NCI-H1092 treated with DMSO at 0.1 percent for 48 hours (cell line): ENCODE measurements at places on chromosomes 5 and 9.

GRCh38 chr5:166979307-166979895 is 1312.0 kb upstream of the WWC1 start:
- no peak for DNase-seq

GRCh38 chr5:71587766-71588532 is 809 bp downstream of the MCCC2 start:
- DNase-seq, result no peak

DNA sequence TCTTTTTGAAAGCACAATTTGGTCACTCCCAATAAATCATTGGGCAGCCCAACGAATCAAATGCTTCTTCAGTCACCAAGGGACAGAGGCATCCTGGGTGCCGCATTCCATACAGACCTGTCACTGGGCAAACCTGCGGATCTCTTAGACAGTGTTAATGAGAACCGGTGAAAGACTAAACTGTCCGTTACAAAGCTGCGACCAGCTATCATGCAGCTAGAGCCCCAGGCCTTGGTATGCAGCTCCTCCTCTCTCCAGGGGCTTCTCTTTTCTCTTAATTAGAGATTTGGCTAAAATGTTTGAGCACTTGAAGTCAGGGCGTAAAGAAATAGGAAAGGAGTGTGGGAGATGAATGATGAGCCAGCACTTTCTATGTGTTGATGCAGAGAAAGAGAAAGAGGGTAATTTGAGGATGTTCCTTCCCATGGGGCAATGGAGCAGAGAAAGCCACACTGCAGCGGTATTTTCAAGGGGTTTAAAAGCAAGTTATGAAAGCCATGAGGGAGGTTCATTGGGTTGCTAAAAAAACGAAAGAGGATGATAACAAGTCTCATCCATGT is 175.3 kb downstream of the RFK start:
- no peak for DNase-seq

DNA sequence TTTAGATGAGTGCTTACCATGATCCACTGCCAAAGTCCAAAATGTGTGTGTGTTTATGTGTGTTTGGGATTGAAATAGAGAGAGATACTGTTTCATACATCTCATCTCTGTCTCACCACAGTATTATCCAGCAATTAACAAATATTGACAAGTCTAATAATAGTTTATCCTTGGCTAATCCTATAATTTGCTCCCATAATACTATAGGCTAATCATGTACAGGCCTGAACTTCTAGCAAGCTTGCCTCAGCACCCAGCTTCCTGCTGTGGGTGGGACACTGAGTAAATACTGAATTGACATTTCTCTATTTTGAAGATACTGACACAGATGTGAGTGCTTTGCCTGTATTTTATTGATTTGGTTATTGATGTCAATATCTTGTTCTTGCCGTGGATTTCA is 35.3 kb upstream of the KCNV2 start:
- no peak for DNase-seq

DNA sequence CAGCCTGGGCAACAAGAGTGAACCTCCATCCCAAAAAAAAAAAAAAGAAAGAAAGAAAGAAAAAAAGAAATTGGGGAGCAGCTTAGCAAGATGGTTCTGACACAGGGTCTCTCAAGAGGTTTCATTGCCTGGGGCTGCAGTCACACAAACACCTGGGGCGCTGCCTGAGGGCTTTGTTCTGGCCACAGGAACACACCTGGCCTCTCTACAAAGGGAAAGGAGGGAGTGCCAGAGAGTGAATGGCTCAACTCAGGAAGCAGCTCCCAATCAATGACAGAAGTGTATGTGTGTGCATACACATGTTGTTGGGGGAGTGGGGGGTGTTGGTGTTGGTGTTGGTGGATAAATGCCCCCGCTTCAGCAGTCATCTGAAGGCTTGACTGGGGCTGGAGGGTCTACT is 32.4 kb upstream of the CTNNA1 start:
- DNase-seq, result no peak

GRCh38 chr9:87113874-87114273 is 166.6 kb upstream of the GAS1 start:
- DNase-seq, result no peak
